ENCODE measurements at places on chromosomes 3 and 15.

DNA sequence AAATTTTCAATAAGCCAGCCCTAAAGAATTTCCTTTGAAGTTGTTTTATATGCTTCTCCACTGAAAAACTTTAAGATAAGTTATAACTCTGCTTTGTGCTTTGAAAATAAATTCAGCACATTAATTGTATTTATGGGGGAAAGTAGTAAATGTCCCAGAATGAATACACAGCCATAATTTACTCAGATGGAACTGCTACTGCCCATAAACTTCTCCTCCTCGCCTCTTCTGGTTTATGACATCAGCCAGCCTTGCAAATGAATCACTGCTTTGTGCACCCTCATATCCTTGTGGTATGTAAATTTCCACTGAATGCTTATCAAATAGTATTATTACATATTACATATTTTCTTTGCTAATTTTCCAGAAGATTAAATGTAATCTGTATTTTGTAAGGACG is 302.0 kb downstream of the DIPK2A start:
- no peak for DNase-seq

DNA sequence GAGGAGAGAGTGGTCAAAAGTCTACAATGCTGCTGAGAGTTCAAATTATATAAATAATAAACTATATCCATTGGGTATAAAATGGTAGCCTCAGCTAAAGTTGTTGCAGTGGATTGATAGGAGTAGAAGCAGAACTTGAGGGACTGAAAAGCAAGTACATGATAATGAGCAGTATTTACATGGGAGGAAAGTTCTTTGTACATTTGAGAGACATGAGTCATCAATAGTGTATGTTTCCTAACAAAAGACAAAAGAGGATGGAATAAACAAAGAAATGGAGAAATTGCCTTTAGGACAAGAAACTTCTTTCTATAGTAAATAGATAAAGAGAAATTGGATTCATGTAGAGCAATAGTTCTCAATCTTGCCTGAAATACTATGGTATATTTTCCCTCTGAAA is 110.0 kb upstream of the PLSCR5 start:
- no peak for DNase-seq

- DNase-seq = peak; percentile 100
Observed at GRCh38 chr3:177300039-177300833, 103.0 kb upstream of the TBL1XR1 start.

GRCh38 chr15:39239562-39239961 is 341.3 kb upstream of the THBS1 start:
- DNase-seq = peak; percentile 76

DNA sequence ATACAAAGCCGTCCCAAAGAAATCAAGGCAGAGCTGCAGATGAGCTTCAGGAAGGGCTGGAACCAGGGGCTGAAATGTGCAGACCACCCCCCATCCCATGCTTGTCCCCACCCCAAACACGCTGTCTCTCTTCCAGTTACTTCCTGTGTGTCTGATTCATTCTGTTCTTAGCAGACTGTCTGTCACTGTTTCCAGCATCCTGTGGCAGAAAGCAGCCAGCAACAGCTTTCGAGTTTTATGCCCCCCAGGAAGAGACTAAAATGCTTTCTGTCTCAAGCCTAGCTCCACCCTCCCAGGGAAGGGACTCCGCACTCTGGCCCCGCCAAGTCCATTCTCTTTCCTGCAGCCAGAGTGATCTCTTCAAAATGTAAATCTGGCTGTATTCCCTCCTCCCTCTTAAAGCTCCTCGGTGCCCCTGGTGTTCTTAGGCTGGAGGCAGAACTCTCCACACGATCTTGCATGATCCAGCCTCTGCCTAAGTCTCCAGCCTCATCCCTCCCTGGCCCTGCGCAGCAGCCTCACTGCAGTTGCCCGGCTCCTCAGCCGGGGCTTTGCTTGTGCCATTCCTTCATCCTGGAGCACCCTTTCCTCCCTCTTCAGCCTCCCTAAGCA is 41.5 kb downstream of the HRH1 start:
- peak; percentile 50 for DNase-seq

- DNase-seq = no peak
Observed at GRCh38 chr3:116610124-116610523, 99.5 kb upstream of the TUSC7 start.

DNA sequence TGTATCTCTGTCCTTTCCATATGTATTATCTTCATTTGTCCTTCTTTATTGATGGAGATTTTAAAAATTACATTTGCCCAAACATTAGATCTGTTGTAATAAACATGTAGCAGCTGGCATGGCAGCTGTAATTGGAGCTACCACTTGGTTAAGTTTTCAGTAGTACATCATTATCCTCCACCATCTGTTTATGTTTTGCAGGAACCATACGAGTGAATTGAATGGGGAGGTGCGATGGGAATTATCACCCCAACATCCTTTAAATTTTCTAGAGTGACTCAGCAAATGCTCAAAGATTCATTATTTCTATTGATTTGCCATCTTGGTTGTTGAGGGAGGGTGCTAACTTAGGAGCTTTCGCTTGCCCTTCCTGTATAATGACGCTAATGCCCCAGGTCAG is 32.6 kb upstream of the NOX5 start:
- no peak for DNase-seq

- DNase-seq = no peak
Observed at GRCh38 chr15:36465304-36465703, 114.1 kb upstream of the CDIN1 start.

DNA sequence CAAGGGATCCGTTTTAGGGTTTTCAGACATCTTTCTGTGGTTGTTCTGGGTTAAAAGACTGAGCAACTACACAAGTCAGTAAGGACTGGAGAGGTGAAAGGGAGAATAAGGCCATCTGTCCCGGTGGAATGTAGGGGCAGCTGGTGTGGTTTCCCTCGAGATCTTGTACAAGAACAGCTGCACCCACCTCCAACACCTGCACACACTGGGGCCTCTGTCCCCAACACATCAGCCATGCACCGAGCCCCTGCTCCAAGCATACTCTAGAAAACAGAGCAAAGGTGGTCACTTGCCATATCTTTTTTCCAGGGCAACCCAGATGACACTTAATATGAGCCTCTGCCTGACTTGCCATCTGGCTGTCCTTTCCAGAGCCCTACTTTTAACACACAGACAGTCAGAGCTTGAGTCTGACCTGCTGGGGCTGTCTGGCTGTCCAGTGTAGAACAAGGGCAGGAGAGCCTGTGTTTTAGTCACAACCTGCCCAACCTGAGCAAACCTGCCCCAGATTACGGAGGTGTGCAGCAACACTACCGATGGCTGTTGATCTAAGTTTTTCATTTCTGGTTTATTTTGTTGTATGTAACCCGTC is 12.2 kb downstream of the MAN2A2 start:
- no peak for DNase-seq

GRCh38 chr3:134618478-134619300 is 32.1 kb downstream of the KY start:
- no peak for DNase-seq

GRCh38 chr15:91609966-91610365 is 243.5 kb upstream of the SLCO3A1 start:
- no peak for DNase-seq

DNA sequence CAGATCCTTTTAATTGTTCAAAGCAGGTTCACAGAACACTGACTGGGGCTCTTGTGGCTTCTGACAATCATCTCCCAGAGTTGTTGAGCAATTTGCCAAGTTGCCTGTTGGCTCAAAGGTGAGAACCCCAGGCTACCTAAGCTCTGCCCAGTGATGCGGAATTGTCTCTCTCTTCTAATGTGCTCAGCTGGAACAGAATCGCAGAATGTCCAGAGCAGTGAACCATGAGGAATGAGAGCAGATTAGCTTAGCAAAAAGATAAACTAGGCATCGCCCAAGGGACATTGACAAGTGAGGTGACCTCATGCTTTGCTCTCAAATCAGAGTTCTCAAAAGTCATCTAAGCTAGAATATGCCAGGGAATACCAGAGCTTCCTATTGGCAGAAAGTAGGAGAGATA is 148.1 kb downstream of the WDR76 start:
- DNase-seq = peak; percentile 92

DNA sequence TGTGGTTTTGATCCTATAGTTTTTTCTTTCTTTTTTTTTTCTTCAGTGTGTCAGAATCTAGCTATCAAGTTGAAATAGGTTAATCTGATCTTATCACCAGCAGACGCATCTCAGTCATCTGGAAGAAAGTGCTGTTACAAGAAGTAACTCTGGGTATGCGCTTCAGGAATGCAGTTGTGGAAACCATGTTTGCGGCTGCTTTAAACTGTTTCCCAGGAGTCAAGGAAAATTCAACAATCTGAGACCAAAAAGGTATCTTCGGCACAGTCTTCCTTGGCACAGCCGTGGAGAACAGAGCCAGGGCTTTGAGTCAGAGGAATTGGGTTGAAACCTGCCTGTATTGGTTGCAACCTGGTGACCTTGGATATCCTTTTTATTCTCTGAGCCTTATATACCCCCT is 59.9 kb downstream of the CD47 start:
- no peak for DNase-seq

DNA sequence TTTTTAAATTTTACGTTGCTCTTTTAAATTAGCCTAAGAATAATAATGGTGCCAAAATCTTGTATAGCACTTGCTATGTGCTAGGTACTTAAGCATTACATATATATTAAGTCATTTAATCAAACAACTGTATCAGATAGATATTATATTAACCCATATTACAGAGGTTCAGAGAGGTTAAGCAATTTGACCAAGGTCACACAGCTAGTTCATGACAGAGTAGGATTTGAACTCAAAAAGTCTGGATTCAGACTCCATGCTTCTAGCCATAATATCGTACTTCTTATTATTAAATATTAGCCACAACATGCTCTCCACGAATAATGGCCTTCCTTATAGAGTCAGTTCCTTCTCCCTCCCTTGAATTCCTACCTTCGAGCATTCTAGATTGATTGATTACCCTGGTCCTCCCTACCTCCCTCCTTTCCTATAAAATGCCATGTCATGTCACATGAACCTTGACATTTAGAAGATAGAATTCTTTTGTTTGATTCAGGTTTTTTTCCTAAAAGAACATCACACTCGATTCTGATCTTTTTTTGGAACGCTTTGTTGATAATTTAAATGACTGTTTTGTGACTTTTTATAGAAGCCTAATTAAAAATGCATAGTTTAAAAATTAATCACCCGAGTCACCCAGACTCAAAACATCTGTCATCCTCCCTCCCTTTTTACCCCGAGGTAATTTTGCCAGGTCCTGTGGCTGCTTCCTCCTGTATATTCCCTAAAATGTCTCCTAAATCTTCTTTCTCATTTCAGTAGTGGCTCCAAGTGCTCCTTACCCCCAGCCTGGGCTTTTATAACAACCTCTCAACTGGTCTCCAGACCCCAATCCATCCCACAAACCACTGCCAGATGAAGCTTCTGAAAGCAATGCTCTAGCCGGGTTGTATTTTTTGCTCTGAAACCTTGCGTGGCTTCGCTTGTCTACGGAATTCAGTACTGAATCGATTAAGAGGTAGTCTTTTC is 8.5 kb upstream of the PSMD6 start:
- no peak for DNase-seq

DNA sequence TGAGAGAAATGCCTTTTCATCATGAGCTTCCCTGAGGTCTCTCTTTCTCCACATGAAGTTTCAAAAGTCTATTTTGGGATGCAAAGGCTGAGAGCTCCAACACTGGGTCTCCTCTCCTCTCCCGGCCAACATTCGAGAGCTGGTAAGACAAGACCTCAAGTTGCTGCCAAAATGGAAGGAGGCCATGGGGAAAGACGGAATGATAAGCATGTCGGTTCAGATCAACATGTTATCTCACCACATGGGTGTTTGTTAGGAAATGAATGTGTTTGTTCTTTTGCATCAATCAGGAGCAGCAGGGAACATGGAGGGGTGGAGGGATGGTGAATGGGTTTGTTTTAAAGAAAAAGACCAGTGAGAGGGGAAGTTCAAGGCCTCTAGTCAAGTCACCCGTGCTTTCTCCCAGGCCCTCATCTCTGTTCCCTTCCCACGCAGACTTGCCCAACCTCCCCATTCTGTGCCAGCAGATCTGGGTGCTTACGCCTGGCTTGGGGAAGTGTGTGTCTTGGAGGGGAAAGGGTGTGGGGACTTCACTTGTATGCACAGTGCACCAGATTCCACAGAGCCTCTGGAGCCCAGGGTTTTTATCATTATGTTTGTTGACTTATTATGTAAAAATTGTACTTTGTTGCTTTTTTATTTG is 23.5 kb upstream of the ATP10A start:
- DNase-seq = no peak

DNA sequence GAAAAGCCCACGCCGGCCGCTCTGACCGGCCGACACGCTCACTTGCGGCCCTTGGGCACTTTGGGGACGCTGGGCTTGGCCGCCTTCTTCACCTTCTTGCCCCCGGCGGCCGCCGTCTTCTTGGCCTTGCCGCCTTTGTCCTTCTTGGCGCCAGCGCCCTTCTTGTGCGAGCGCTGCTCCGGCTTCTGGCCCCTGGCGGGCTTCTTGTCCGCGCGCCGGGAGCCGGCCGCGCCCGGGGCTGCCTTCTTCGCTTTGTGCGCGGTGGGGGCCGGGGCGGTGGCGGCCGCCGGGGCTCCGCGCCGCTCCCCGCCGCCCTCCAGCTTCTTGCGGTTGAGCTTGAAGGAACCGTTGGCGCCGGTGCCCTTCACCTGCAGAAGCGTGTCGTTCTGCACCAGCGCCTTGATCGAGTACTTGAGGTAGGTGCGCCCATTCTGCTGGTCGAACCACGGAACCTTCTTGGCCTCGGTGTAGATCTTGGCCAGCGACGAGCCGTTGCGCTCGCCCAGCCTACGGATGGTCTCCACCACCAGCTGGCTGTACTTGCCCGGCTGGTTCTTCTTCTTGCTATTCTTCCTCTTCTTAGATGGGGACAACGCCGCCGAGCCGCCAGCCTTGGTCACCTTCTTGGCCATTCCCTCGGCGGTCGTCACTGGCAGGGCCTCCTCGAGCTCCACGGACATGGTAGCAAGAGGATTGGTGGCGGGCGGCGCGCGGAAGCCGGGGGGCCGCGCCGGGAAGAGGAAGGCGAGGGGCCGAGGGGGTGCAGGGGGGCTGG is 36.7 kb downstream of the HMCES start:
- no peak for DNase-seq

DNA sequence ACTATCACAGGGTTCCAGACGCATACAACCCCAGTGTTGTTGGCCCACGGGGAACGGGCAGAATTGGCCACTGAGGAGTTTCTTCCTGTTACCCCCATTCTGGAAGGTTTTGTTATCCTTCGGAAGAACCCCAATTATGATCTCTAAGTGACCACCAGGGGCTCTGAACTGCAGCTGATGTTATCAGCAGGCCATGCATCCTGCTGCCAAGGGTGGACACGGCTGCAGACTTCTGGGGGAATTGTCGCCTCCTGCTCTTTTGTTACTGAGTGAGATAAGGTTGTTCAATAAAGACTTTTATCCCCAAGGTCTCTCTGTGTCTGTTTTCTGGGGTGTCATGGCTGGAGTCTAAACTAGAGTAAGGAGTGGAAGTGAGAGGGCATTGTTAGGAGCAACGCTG is 5.7 kb upstream of the EIF4G1 start:
- DNase-seq = no peak

GRCh38 chr3:10723991-10724390 is 92.0 kb upstream of the SLC6A11 start:
- DNase-seq = no peak

- DNase-seq = no peak
Observed at GRCh38 chr3:71463617-71464016, 119.9 kb downstream of the FOXP1 start.

GRCh38 chr3:71868876-71869275 is 83.9 kb upstream of the PROK2 start:
- no peak for DNase-seq

- DNase-seq = no peak
Observed at GRCh38 chr3:60636846-60637245, 614.4 kb downstream of the FHIT start.

- no peak for DNase-seq
Observed at GRCh38 chr3:181567311-181568075, 144.2 kb upstream of the SOX2 start.

- no peak for DNase-seq
Observed at GRCh38 chr15:50248994-50249582, 16.4 kb downstream of the HDC start.

GRCh38 chr3:121718205-121718846 is 31.2 kb downstream of the GOLGB1 start:
- no peak for DNase-seq

All from RCC 7860 (cell line).